HuH-7.5 (cell line): ENCODE measurements at places on chromosomes 11 and 22.

DNA sequence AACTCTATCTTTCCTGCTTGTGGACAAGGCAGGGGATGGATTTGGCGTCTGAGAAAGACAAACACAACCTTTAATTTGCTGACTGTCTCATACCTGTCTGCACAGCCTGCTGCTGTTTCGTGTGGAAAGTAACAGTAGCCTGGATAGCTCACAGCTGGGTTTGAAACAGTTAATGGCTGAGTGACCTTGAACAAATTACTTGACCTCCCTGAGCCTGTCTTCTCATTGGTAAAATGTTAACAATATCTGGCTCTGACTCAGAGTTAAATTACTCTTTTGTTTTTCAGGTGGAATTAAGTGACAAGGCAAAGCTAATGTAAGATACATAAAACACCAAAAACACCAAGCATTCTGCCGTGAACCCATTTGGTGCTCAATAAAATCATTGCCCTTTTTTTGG lies 41.1 kb upstream of the ADA2 start:
- DNase-seq, result no peak

DNA sequence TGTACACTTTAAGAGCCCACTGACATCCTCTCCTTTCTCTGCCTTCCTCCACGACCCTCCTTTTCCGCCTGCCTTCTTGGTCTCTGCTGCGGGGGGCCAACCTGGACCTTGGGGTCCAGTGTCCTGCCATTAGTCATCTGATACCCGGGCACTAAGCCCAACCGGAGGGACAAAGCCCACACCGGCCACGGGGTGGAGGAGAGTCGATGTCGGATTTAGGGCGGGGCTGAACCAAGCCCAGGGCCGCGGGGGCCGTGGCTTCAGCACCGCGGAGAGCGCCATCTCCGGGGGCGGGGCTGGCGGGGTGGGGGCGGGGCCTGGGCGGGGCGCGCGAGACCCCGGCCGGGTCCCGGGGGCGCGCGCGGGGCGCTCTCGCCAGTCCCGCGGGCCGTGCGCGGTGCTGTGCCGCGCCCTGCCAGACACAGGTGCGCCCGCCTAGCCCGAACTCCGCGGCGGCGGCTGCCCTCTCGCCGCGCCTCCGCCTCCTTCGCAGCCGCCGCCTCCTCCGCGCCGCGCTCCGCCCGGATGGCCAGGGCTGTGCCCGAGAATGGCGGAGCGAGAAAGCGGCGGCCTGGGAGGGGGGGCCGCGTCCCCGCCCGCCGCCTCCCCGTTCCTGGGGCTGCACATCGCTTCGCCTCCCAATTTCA lies at the start of gene MAPK8IP1:
Gene MAPK8IP1, plus strand, starts transcription at position 378 of the 647 bp plus-strand sequence. Its CDS starts 170 bp downstream, at position 548.
- DNase-seq, result peak; percentile 83

DNA sequence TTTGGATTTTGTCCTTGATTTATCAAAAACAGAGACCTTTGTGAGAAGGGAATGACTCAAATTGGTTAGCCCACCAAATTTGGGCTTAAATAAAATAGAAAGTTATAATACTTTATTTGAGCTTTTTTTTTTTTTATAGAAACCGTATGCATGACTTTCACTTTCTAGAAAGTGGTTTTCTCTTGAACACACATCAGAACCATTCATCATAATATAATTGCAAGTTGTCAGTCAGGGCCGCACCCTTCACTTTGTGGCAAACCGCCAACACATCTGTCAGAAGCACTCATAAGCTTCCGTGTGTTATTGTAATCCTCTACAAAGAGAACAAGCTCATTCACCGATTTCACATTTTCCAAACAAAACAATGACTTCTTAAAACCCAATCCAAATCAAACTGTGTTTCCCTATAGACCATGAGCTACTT lies 76.1 kb downstream of the SOX6 start:
- no peak for DNase-seq

GRCh38 chr22:49063545-49063890 lies 764.2 kb downstream of the BRD1 start:
- no peak for DNase-seq

GRCh38 chr11:32184041-32184722 lies 93.3 kb downstream of the RCN1 start:
- no peak for DNase-seq

DNA sequence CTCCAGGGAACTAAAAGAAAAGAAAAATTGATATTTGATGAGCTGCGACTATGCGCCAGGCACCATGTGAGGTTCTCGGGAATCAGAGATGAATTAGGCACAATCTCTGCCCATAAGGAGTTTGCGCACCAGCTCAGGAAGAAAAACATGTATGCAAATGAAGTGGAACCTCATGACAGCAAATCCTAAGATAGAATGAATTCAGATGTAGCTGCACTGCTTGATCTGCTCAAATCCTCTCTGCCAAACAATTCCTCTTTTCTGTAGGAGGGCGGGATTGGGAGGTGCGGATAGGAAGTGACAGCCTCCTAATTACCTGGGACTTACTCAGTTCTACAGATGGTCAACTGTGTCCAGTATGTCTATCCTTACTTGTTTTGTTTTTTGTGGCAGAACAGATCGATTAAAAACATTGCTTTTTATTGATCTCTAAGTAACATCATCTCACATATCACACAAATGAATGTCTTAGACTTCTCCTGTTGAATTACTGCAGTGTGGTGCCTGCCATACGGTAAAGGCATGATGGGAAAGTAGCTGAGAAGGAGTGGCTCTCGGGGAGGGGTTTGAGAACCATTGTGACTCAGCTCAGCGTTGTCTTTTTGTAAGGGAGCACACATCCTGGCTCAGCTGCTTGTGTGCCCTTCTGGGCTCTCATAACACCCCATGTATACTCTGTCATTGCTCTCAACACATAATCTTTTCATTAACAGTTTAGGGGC lies 13.9 kb downstream of the CRTAM start:
- DNase-seq, result no peak

- no peak for DNase-seq
These were observed 103.5 kb upstream of the RCN1 start for GRCh38 chr11:31987118-31988005.

GRCh38 chr11:34586488-34587281 lies 34.2 kb upstream of the EHF start:
- no peak for DNase-seq

- DNase-seq, result no peak
These were observed 68.9 kb downstream of the PRCP start for GRCh38 chr11:82831364-82831763.

DNA sequence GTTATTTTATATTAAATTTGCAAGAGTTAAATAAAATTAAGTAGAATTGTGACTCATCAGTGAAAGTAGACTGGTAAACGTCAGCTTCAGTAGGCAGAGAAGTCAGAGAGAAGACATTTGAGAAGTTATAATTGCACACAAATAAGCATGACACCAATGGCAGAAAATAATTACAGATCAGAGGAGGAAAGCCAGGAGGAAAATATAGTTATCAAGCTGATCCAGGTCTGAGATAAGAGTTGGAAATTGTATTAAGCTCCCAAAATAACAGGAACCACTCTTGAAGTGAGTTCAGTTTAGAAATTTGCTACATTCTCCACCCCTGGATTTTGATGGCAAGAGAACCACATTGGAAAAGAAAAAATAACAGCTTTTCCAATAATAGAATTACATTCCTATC lies 533.8 kb upstream of the CHORDC1 start:
- no peak for DNase-seq

DNA sequence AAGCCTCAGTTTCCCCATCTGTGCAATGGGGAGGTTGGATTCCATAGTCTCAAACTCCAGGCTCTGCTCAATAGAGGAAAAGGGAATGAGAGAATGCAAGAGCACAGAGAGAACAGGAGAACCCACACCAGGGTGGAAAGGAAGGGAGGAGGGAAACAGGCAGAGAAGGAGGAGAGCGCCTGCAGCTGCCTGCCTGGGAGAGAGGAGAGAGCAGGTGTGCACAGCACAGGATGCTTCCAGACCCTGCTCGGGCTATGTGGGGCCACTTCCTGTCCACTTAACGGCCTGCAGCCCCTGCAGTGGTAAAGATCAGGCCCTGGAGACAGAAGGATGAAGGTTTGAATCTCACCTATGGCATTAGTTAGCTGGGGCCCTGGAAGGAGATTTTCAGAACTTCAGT lies 12.3 kb downstream of the LRRC32 start:
- DNase-seq, result no peak

DNA sequence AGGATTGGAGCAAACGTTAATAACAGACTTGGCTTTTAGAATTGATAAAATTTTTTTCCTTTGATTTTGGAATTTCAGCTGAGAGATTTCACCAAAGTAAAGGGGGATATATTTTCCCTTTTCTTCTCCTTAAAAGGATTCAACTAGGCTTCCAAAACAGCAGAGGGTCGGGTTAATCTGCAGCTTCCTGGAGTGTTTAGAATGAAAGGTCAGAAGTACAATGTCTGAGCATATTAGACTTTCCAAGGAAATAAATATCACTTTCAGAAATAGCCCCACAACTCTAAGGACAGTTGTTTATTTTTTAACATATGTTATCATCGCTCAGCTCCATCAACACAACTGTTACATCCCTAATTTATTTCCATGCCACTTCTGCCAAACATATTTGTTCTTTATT lies 1532.9 kb upstream of the RAG2 start:
- no peak for DNase-seq

DNA sequence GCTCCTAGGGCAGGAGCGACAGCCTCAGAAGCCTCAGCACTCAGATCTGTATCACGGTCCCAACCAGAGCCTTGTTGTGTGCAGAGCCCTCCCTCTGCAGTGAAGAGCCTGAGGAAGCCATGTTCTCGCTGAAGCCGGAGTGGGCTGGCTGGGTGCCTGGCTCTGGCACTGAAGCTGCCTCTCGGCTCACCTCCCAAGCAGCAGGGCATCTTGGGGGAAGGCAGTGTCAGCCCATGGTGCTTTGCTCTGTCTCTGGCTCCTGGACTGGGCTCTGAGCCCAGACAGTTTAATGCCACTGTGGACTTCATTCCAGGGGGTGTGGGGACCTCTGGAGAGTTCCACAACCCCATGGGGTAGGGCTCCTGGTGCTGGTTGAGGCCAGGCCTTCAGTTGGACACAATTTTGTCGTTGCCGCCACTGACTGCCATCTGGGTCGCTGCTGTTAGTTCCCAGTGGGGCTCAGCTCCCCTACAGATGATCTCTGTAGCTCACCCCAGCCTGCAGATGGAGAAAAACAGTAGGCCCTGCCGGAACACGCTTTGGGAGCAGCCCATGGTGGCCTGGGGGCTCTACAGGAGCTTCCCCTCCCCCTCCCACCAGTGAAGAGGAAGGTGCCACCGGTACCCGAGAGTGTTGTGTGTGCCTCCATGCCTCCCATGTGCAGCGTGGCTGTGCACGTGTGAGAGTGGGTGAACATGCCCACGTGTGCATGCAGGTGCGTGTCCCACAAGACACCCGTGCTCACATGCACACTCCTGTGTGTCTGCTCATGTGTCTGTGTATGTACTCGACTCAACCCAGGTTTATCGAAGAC lies 86.5 kb upstream of the B3GAT1 start:
- DNase-seq, result no peak

GRCh38 chr11:64181506-64182411 lies 4.2 kb upstream of the STIP1 start:
- DNase-seq, result no peak

DNA sequence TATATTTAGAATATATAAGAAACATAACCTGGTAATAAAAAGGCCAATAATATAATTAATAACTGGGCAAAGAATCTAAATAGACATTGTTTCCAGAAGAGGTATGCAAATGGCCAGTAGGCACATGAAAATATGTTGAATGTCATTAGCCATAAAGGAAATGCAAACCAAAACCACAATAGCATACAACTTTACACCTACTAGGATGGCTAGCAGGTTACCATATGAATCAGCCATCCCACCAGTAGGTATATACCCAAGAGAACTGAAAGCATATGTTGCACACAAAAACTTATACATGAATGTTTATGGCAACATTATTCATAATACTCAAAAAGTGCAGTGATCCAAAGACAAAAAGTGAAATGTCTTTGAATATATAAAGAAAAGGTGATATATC lies 2.7 kb upstream of the OR2D2 start:
- DNase-seq, result no peak

DNA sequence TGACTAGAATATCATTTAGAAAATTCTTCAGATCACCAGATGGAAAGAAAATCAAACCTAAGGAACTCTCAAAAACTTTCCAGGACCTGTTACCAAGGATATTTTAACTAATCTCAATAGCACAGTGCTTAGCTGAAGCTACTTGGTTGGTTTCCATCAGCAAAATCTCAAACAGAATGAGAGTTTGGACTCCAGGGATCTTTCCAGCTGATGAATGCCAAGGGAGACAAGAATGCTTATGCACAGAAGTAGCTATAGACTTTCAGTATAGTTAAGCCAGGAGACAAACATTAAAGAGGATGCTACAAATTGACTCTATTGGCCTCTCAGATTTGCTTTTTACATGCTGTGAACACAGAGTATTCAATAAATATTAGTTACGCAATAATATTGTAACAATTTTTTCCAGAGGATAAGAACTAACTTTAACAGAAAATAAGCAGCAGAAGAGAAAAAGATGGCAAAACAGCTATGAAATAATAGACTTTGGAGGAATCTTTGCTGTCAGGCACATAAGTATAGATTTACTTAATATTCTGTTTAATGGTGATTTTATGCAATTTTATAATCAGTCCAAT lies 331.4 kb downstream of the DLG2 start:
- no peak for DNase-seq

DNA sequence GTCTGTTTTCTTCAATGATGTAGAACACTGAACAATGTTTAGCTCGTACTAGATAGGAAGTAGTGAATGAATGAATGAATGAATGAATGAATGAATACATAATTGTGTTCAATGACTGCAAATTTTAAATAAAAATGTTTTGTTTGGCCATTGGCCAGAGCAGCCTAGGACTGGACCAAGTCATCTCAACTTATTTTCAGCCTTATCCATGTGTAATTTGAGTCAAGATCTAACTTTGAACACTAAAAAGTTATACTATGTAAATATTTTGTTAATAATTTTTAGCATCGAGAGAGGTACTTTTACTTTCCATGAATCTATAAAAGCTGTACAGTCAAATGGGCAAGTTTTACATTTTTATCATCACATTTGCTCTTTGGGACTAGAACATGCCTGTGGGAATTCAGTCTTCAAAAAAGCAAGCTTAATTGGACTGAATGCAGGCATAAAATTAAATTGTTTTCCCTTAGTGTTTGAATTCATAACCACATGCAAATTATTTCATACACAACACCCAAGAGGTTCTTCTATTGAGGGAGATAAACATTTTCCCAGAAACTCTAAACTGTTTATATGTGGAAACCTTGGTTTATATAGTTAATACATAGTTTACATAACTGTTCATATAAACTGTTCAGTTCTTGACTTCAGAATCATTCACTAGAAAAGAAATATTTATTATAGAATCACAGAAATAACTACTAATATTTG lies 222.1 kb upstream of the ANO3 start:
- no peak for DNase-seq

DNA sequence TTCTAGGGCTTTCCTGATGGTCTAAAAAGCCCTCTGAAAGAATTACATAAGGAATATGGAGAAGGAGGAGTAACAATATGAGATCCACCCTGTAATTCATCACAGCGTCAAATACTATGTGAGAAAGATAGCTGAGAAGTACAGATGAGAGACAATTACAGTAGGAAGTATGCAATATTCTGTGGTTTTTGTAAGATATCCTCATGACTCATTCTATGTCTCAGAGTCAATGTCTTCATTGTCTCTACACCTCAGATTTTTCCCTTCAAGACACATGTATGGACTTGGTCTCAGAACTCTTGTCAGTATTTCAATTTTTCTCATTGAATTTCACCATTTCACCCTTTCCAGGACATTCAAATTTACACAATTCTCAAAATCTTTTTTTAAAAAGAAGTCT lies 343.3 kb upstream of the CTSC start:
- no peak for DNase-seq
